Activated B cell treated with CpG ODN at 0.5 μM for 24 hours (primary cell): ENCODE measurements at places on chromosomes 6 and 20.

DNA sequence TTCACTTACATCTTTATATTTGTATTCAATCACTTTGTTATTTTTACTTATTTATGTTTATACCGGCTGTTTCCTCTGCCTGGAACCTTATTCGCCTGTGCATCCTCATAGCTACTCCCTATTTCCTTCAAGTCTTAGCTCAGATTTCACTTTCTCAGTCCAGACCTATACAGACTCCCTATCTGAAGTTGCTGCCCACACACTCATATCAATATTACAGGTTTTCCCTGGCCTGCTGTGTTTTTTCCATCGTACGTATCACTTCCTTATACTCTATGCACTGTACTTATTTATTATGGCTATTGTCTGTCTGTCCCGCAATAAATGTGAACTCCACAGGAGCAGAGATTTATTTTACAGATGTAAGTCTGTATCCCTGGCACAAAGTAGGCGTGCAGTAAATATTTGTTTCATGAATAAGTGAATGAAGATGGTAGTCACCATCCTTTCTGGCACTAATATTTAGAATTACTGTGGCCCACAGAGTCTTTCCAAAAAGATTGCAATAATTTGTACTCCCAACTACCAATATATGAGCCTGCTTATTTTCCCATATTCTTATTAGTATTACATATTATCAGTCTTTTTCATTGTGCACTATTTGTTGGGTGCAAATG, 64.9 kb downstream of the TNFAIP3 start:
- no peak for DNase-seq

- peak; percentile 39 for DNase-seq
Observed at GRCh38 chr6:122789182-122790027, at the start of gene SMPDL3A. Gene SMPDL3A (plus strand): TSS chr6:122789258. CDS start chr6:122789347, 89 bp downstream.

- DNase-seq, result no peak
Observed at GRCh38 chr6:149277621-149278020, 39.9 kb upstream of the TAB2 start.

DNA sequence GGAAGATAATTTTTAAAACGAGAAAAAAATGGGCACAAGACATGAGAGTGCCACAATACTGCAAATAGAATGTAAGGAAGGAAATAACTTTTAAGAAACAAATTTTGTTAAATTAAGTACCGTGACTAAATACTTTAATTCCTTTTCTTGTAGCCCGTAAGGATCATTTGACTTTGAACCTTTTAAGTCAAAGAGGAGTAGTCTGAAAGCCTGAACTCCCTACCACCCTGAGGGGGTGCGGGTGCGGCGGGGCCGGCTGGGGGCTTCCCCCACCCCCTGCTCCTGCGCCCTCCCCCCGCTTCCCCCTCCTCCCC, 231 bp upstream of the PHACTR2 start:
- DNase-seq, result no peak

GRCh38 chr6:17932330-17932852, 55.0 kb downstream of the KIF13A start:
- no peak for DNase-seq

- DNase-seq, result no peak
Observed at GRCh38 chr6:17962436-17963031, 24.9 kb downstream of the KIF13A start.

DNA sequence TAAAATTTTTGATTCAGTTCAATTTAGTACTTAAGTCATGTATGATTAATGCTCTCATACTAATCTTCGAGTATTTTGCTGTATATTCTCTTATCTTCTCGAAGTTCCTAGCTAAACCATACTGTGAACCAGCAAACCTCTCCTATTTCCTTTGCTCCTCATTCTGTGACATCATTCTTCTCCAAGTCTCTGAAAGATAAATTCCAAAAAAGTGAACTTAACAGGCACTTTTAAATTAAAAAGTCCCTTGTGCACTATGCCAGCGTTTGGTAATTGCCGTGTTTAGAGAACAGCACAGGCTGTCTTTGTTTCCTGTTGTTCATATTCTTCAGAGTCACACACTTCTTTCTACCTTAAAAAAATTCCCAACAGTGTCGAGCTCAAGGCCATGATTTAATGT, 188.4 kb upstream of the PHACTR1 start:
- DNase-seq, result no peak

DNA sequence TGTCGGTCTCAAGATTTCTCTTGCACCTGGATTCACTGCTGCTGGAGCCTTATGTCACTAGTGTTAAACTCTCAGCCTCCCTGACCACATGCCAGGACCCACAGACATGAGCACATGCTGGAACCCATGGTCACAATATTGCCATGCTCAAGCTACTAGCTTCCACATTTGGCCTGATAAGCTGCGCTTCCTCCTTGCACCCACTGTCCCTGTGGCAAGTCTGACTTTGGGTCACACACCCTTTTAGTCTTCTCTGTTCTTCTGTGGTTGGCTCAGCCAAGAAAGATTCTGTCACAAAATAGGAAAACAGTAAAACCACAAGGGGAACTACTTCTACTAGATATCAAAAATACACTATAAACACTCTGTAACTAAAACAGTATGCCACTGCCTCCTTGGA, 68.9 kb upstream of the HDAC2 start:
- no peak for DNase-seq

- no peak for DNase-seq
Observed at GRCh38 chr6:41718828-41719227, 16.6 kb downstream of the TFEB start.

DNA sequence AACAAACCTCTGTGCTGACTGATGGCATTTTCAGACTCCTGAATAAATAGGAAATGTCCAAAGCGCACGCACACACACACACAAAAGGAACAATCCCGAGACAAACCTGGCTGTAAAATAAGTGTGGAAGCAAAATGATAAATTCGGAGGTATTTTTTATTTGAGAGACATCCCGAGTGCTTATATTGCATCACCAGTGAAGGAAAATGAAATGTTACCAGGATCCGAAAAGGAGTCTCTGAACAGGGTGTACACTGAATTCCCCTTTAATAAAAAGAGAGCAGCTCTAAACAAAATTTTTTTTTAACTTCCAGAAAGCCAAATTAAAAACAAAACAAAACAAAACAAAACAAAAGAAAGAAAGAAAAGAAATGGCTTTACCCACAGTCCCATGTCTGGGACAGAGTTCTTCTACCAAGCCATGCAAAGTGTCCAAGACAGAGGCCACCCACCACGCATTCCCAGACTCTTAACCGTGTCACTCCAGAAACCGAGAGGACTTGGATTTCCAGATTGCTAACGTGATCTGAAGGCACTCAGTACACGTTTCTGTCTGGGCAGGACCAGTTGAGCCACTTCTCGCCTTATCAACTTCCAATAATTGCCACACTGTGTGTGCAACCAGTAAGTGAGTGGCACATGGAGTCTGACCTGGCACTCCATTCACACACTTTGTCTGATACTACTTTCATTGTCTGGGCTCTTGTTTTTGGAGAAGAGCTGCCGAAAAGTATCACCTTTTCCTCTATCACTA, 817 bp downstream of the ME1 start:
- DNase-seq, result no peak

- DNase-seq, result no peak
Observed at GRCh38 chr20:48284315-48284714, 499.0 kb upstream of the SULF2 start.

GRCh38 chr6:154962753-154963152, 32.4 kb upstream of the TIAM2 start:
- no peak for DNase-seq

DNA sequence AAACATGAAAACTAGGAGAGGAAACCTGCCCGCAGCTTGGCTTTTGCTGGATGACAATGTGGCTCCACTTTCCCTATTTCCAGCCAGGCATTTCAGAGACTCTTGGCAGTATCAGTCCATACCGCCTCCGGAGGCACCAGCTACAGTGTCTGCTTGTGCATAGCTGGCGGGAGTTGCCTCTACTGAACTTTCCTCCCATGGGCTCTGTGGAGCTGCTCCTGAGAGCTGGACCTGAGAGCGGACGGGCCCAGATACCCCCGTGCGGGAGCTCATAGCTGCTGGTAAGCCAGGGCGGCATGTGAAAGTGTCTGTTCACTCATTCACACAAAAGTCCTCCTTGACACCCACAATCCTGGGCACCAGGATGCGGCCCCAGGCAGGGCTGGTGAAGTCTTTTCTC, 130.3 kb upstream of the PMEPA1 start:
- no peak for DNase-seq

DNA sequence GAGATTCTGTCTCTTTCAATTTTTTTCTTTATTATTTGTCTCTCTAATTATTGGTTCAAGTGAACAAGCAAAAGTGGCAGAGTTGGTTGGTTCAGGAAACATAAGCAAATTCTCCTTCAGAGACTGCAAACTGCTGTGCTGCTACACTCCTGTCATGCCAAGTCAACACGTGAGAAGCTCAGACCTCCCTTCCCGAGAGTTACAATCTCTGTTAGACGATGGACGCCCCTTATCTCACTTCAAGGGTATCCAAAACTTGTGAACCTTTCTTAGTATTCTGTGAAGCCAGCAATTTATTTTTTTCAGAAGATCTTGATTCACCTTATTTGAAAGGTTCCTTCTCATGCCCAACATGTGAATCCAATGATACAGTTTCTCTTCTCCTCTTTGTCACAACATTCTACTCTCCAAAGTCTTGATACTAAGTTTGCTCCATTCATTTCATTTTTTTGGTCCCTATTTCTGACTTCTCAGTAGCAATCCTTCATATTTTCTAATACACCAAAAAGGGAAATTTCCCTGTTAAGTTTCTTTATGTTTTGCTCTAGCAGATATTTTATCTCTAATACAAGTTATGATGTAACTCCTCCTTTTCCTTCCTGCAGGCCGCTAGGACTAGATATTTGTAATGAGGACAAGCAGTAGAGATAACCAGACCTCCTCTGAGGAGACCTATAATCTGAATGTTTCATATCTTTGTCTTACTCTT, 448.8 kb upstream of the CITED2 start:
- DNase-seq, result no peak

GRCh38 chr20:59175861-59176260, 12.2 kb downstream of the ZNF831 start:
- no peak for DNase-seq

GRCh38 chr20:25546048-25546447, 39.3 kb downstream of the NINL start:
- no peak for DNase-seq

DNA sequence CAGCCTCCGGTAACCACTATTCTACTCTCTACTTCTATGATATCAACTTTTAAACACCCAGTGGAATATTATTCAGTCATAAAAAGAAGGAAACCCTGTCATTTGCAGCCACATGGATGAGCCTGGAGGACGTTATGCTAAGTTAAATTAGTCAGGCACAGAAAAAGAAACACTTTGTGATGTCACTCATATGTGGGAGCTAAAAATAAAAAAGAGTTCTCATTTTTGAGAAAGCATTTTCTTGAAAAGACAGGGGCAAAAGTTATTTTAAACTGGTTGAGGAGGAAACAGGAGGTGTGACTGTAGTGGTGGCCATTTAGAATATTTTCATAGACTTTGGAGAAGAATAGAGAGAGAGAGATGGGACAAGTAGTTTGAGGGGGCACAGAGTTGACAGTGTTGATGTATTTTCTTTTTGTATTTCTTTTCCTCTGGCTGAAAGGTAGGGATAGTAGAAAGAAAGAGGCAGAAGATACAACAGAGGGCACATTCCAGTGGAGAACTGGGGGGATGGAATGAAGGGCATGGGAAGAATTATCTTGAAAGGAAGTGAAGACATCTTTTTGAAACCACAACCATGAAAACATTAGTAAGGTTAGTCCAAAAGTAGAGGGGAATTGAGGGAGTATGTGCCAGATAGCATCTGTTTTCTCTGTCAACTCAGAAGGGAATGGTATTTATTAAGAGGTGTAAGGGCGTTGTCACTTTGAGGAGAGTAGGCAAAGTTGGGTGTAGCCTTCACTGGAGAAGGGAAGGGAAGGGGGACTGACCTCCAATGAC, 181.3 kb upstream of the GMDS start:
- no peak for DNase-seq
